ENCODE measurements at places on chromosomes 2 and 18.

- peak; percentile 30 for DNase-seq
These were observed 8.5 kb downstream of the ESPNL start for GRCh38 chr2:238108423-238109183.

DNA sequence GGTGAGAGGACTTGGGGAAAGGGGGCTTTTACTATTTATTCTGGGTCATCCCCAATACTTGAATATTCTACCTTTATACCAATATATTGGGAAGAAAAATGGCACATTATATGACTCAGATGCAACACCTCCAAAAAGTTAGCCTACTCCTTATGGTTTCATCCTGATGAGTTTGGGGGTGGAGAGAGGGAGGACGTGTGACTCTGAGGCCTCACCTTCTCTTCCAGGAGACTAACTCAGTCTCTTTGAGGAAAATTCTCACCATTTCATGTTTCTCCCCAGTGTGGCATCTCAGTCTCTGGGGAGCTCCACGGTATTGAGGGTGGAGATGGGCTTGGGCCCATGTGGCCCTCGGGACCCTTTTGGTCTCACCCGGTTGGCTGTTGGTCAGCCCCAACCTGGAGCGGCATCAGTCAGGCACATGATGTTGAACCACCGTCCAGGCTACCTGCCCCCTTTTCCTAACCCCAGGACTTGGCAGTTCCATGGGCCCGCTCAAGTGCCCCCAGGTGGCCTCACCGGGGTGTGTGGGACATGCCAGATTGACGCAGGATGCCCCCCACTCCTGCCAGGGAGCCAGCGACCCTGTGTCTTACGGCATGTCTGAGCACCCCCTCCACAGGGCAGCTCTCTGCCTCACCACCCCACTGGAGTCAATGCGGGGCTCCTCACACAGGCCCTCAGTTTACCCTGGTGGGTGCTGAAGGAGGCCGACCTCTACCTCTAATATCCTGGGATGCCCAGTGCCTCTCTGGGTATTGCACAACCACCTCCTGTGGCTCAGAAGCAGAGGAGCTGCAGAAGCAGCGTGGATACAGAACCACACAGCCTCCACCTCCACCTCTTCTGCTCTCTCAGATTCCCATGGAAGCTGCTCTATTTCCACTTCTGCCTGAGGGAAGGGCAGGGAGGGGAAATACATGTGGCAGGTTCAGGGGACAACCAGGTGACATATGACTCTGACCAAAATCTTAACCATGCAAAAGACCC, 297.4 kb downstream of the EIPR1 start:
- no peak for DNase-seq

DNA sequence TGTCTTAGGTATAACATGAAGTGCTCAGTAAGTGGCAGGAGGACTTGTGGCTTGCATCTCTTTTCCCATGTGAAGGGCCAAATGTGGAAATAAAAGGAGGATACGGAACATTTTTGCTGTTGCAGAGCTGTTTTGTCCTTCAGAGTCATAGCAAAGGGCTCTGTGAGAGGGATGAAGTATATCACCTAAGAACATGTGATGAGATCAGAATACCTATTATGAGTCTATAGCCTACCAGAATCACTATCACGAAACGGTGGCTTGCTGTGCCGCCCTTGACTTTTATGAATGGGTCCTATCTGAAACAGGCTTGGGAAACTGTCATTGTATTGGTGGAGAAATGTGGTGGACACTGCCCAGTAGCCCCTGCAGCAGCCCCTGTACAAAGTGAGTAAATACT, 67.0 kb upstream of the ITGB6 start:
- no peak for DNase-seq

- no peak for DNase-seq
These were observed 320.5 kb upstream of the ZNF521 start for GRCh38 chr18:25672490-25672889.

DNA sequence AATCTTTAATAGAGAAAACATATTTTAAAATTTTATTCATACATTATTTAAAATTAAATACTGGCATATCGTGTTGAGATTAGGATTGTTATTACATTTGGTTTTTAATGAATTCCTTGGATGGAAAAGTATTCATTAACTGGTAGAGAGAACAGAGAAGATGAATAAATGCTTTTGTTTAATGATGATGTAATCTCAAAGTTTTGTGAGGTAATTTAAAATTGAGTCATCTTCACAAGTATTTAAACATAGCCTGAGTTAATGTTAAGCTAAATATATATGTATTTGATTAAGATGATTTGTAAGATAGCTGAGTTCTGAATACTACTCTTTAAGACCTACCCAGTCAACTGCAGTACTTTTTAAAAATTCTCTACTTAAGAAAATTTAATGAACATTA, 713.4 kb upstream of the VRK2 start:
- DNase-seq, result no peak

GRCh38 chr2:15226661-15227060, 334.5 kb downstream of the NBAS start:
- DNase-seq, result no peak

DNA sequence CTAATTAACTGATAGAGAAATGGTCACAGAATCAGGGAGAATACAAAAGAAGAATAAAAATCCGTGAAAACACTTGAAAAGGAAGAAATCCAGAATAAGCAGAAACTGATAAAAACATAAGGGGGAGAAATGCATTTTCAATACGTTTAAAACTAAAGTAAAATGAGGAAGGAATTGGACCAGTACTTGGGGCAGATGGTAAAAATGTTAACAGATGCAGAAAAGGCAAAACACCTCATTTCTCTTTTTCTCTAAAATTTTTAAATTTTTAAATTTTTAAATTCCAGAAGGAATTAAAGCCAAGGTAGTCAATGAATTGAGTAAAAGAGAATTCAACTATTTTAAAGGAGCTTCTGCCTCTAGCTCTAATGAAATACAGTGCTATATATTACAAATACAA, 353.9 kb downstream of the METTL4 start:
- DNase-seq, result no peak

- no peak for DNase-seq
These were observed 18.8 kb downstream of the TMEM185B start for GRCh38 chr2:120204417-120204816.

DNA sequence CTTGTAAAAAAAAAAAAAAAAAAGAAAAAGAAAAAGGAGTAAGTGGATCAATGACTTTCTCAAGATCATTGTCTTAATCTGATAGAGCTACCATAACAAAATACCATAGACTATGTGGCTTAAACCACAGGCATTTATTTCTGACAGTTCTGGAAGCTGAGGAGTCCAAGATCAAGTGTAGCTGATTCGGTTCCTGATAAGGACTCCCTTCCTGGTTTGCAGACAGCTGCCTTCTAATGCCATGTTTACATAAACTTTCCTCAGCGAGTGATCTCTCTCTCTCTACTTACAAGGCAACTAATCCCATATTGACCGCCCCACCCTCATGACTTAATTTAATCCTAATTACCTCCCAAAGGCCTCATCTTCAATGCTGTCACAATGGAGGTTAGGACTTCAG, 36.5 kb upstream of the SIX2 start:
- no peak for DNase-seq

DNA sequence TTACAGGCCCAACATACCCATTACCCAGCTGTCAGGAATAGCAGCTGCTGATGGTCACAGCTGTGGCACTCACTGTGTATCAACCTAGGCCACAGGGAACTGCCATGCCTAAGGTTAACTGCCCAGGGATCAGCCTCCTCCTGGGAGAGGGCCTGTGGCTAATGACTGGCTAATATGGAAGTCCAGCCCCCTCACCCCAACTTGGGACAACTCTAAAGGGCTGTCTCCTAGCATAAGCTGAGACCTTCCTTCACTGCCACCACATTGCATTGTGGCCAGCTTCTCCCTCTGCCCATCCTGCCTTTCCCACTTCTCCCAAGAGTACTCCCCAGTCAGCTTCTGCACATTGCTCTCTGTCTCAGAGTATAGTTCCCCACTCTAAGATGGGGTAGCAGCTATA, 316.5 kb downstream of the SMAD2 start:
- no peak for DNase-seq

DNA sequence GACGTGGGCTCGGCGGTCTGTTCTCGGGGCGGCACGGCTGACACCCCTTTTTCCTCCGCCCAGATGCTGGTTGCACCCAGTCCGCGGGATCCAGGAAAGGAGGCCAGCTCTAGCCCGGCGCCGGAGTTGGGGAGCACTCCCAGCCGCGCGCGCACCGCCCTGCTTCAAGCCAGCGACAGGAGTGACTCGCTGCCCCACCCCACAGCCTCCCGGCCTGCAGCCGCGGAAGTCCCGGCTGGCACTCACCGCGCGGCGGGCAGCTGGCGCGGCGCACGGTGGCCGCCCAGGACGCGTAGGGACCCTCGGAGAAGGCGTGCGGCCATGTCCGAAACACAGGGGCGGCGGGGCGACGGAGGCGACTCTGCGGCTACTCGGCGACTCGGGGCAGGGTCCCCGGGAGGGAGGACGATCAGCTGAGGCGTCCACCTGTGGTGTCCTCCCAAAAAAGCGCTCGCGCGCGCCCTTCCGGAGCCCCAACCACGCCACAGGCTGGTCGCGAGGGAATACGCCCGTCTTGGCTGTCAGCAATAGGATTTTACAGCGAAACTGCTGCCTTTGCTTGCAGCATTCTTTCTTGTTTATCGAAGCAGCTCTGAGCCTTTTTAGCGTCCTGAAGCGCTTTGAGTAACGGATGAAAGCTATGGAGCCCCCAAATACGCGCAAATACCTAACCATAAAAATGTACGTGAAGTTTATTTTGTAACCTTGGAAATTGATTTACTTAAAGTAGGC, at the start of gene ACADL:
Gene ACADL, minus strand, starts transcription at position 507 of the 732 bp plus-strand sequence. Its CDS starts 184 bp downstream, at position 323.
- no peak for DNase-seq

DNA sequence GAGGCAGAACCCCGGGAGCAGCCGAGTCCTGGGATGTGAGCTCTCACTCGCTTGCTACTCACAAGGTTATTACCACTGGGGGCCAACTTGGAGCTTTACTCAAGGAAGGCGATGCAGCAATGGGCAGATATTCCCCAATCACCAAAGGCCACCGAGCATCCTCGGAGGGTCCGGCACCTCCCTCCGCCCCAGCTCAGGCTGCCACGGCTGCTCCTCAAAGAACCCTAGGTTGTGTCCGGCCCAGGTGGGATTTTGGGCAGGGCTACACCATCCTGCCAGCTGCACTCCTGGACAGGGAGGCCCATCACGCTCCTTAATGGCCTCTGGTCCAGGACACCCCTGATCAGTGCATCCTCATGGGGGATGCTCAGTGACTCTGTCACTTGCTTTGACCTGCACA, 24.8 kb downstream of the FBLN7 start:
- DNase-seq, result no peak
